ENCODE measurements at places on chromosomes 12 and 14. TPM values are rescaled to one million over a fixed set of nuclear protein-coding genes. Genes with fewer than 3 reads are reported as not detected.

Gene LMNTD1
- total RNA-seq: not detected

DNA sequence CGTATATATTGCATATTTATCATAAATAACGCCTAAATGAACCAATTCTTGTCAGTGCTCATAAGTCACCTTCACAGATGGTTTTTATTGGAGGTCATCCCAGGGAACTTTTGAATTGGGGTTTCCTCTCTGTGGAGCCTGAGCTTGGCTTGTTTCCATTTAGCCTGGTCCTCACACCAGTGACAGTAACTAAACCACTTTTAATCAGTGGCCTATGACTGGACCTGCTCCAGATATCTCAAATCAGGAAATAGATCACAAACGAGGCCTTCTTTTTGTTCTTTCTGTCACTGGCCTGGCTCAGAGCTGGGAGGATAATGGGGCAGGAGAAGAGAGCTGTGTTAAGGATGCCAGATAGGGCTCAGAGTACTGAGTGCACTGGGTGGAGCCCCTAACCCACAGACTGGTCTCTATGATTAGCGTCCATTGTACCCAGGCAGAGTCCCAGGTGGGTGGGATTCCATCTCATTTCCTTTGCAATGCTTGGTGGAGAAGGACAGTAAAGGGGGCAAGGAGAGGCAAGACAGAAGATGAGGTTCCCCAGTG, 92.4 kb downstream of the NUAK1 start:
- H3K27me3 ChIP-seq: no peaks in the 10 kb centered on the region
- no peak overlapping the region for H3K4me3 ChIP-seq
- H3K4me1 ChIP-seq: no peaks in the 10 kb centered on the region
- no peak overlapping the region for H3K27ac ChIP-seq

GRCh38 chr12:39062266-39062996, 157.0 kb upstream of the CPNE8 start:
- no peak overlapping the region for H3K27ac ChIP-seq
- no peaks in the 10 kb centered on the region for H3K27me3 ChIP-seq
- H3K4me3 ChIP-seq: no peak overlapping the region
- no peaks in the 10 kb centered on the region for H3K36me3 ChIP-seq
- no peaks in the 10 kb centered on the region for H3K4me1 ChIP-seq
- no peak for DNase-seq

- no peak for DNase-seq
- H3K4me3 ChIP-seq: no peak overlapping the region
- H3K4me1 ChIP-seq: peaks cover 6% of the 10 kb centered on the region
- H3K27ac ChIP-seq: no peak overlapping the region
- H3K27me3 ChIP-seq: no peaks in the 10 kb centered on the region
Observed at GRCh38 chr12:12527820-12528296, 34.8 kb downstream of the DUSP16 start.

DNA sequence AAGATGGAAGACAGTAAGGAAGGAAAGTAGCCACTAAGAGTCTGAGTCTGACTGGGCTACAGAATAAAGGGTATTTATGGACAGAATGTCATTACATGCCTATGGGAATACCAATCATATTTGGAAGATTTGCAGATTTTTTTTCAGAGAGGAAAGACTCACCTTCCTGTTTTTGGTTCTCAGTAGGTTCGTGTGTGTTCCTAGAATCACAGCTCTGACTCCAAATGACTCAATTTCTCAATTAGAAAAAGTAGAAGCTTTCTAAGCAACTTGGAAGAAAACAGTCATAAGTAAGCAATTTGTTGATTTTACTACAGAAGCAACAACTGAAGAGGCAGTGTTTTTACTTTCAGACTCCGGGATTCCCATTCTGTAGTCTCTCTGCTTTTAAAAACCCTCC, 15.4 kb upstream of the PAPLN start:
- DNase-seq: no peak
- no peaks in the 10 kb centered on the region for H3K27me3 ChIP-seq
- H3K4me3 ChIP-seq: no peak overlapping the region

GRCh38 chr12:128408669-128409068, 141.7 kb downstream of the TMEM132C start:
- DNase-seq: no peak
- no peaks in the 10 kb centered on the region for H3K27me3 ChIP-seq
- no peaks in the 10 kb centered on the region for H3K36me3 ChIP-seq

DNA sequence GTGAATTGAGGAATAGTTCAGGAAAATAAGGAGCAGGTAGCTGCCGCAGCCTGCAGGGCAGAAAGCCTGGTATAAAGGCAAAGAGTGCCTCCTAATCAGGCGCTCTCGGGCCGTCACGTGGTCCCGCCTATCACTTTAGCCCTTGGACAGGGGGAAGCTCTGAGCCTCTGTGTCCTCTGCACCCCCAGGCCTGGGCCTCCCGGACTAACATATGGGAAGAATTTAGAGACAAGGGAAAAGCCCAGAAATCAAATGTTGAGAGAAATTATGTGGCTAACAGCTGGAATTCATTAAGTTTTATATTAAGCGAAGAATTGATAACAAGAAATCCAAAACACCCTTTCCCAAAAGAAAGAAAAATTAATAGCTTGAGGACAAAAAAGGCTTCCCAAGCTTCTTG, 417.7 kb downstream of the ATP23 start:
- H3K4me3 ChIP-seq: no peak overlapping the region
- H3K4me1 ChIP-seq: no peaks in the 10 kb centered on the region
- no peak for DNase-seq

Data from GM12878 (cell line).